ENCODE measurements at places on chromosomes 4 and X.

GRCh38 chr4:101022151-101023024 lies 324.9 kb downstream of the PPP3CA start:
- DNase-seq, result no peak

DNA sequence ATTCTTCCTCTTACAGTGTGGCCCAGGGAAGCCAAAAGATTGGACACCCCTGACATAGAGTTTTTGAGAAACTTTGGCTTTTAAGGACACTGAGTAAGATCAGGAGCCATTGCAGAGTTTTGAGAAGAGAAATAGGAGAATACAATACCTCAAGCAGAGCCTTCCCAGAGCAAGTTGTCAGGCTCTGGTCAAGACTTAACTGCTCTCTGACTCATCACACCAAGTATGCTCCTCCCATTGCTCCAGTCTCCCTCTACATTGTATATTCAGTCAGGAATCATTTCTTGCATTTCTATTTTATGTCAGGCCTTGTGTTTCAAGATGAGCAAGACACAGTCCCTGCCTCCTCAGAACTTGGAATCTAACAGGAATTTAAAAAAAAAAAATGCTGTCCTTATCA lies 176.4 kb upstream of the FMR1 start:
- DNase-seq, result no peak

DNA sequence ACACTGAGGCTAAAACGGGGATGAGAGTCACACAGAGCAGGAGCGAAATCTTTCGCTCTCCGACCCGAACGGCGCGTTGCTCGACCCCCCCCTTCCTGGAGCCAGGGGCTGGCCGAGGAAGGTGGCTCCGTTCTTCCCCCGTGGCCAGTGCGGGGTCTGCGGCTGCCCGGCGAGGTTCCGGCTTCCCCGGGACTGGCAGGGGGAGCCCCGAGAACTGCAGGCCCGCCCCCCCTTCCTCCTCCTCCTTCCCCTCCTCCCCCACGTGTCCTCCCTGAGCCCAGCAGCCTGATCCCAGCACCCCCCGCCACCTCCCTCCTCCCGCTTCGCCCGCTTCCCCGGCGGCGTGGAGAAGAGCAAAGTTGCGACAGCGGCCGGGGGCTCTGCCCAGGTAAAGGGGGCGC lies 2.4 kb upstream of the BCORL1 start:
- DNase-seq, result no peak

DNA sequence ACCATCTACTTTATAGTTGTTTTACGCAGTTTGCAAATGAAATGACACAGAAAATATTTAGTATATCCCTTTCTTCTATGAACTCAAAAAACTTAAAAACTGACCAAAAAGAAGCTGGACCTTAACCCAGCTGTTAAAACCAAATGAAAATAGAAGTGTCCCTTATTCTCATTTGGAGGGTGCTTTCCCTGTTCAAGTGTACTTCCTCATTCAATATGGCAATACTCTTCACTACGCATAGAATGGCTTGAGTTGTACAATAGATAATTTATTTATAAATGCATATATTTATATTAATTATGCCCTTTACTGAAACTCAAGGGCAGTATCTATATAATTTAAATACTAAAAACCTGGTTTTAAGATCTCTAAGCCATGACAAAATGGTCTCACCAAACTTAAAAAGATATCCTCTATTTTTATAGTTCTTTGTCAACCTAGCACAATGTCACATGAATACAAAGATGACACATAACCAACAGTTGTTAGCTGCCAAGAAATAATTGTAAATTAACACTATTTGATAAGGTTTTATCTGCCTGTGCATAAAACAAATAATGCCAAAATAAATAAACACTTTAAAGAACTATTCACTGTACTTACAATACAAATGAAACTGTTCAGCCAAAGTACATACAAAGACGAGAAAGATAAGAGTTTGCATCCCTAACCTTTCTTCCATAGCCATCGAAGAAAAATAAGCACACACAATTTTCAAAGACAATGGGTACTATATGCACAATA lies 25.2 kb downstream of the YTHDC1 start:
- DNase-seq, result no peak

- DNase-seq, result no peak
Observed at GRCh38 chr4:145487631-145488030, 6.0 kb downstream of the SMAD1 start.

- DNase-seq, result no peak
Observed at GRCh38 chr4:105154576-105154975, 7.9 kb downstream of the TET2 start.

- DNase-seq, result no peak
Observed at GRCh38 chr4:71221510-71222466, 117.0 kb upstream of the SLC4A4 start.

GRCh38 chr4:148901075-148901705 lies 459.0 kb upstream of the NR3C2 start:
- no peak for DNase-seq

DNA sequence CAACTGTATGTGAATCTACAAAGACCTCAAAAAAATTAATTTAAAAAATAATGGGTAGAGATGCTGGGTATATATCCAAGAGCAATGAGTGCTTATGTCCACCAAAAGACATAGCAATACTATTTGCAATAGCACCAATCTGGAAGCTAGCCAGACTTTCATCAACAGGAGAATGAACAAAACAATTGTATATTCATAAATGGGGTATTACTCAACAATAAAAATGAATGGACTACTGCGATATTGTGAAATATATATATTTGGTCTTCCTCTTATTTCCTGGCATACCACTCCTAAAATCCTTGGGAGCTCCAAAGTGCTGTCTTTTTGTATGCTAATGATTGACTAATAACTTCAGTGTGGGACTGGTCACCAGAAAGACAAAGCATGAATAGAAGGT lies 77.5 kb downstream of the MSN start:
- DNase-seq, result no peak

DNA sequence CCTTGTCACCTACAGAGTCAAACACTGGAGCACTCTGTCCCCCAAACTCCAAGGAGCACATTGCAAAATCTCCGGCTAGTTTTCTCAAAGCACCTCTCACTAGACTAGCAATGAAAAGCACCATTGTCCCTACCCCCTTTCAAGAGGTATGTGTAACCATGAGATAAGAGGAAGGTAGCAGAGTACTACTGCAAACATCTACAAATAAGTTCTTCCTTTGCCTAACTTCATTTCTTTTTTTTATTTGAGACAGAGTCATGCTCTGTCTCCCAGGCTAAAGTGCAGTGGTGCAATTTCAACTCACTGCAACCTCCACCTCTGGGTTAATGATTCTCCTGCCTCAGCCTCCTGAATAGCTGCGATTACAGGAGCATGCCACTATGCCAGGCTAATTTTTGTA lies 17.7 kb downstream of the PPP4R3C start:
- no peak for DNase-seq

- no peak for DNase-seq
Observed at GRCh38 chr4:30537456-30537855, 182.7 kb upstream of the PCDH7 start.

DNA sequence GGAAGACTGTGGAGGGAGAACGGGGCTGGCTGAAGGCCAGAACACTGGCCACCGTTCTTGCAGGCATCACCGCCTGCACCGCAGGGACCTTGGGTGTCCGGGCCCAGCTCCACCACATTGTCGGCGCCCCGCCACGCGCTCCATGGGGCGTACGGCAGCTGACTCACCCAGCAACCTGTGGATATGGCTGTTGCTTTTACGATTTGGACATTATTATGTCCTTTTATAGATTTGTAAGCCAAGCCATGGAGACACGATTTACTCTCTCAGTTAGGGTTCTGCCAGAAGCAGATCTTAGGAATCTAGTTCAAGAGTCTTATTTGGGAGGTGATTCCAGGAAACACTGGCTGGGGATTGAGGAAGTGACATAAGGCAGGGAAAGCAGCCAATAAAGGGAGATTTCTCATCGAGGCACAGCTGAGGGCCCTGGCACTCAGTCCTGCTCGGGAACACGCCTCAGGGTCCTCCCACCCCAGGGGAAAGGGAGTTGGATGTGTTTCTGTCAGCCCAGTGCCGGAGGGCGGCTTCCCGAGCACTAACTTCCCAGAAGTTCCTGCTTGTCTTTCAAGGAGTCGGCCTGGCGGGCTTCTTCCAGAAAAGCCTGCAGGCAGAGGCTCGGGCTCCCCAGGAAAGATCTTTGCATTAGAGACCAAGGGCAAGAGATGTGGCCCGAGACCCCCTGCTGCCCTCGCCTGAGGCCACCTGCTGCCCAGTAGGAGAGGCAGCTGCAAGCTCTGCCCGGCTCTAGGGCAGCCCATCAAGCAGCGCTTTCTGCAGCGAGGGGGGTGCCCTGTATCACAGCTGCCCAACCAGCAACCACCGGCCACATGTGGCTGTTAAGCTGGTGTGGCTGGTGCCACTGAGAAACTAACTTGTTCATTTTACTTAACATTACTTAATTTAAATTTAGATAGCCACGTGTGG lies 52.9 kb downstream of the CRMP1 start:
- DNase-seq, result no peak

Measured in T47D (cell line).